Dermis microvascular lymphatic vessel endothelial cell (primary cell): ENCODE measurements at places on chromosomes 2 and 18.

DNA sequence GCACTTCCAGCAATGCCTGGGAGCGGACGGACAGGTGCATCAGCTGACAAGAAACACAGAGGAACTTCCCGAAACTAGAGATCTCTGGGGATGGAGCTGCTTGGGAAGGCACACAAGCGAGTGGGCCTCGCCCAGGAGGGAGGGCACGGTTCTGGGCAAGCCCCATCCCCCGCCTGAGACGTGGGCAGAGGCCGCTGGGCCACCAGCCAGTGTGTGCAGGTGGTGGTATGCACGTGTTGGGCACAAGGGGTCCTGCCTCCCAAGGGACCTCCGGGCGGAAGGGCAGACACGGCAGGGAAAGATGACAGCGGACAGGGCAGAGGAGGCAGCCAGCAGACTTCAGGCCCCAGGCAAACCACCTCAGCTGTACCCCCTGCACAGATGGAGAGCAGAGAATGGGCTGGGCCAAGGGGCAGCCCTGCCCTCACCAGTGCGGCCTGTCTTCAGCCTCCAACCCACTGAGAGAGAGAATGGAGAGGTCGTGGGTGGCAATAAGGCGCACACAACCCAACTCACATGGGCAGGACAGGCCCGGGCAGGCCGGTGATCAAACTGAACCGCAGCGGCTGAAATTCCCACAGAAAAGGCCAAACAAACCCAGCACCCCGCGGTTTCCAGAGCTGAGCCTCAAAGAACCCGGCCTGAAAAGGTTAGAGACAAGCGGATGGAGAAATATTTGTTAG is 51.2 kb downstream of the HDAC4 start:
- no peak for DNase-seq

- no peak for DNase-seq
These were observed 719.7 kb upstream of the ID2 start for GRCh38 chr2:7962161-7962560.

DNA sequence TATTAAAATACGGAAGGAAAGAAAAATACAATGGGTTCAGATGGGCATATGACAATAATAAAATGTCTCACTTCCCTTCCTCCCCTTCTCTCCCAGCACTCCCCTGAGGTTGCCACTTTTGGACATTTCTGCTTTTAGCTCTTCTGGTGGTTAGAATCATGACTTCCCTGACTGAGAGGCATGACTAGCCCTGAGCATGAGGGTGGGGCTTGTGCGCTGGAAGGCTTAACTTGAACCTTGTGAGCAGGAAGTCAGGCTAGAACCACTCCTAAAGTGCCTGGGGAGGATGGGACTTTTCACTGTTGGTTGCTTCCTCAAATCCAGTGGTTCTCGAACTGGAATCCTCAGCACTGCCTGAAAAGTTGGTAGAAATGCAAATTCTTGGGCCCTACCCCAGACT is 19.7 kb upstream of the ARHGAP25 start:
- no peak for DNase-seq

GRCh38 chr2:17579605-17580318 is 39.3 kb downstream of the VSNL1 start:
- DNase-seq: no peak

GRCh38 chr2:55159037-55159651 is 72.9 kb downstream of the CLHC1 start:
- DNase-seq: peak; percentile 67

DNA sequence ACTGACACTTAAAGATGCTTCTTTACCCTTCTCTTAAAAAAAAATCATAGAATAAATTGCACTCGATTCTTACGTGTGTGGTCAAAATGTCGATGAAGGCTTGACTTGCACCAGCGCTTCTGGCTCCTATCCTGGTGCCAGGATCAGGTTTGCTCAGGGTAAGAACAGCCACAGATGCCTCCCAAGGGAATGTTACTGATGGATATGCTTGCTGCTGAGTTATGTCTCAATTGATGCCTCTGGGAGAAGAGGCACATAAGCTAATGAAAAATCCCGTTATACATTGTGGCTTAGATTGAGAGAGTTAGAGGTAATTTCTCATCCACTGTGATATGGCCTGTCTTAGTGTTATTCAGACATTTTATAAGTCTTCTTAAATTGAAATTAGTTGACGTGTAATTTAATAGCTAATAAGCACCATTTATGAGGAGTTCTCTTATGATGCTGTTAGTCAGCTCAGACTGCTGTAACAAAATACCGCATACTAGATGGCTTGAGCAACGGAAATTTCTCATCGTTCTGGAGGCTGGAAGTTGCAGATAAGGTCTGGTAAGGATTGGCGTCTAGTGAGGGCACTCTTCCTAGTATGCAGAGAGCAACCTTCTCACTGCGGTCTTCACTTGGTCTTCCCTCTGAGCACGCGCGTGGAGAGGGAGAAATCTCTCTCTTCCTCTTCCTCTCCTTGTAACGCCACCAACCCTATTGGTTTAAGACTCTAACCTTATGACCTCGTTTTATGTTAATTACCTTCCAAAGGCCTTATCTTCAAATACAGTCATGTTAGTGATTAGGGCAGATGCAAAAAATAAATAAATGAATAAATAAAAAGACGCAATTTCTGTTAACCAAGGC is 116.6 kb upstream of the NOSTRIN start:
- DNase-seq: no peak

DNA sequence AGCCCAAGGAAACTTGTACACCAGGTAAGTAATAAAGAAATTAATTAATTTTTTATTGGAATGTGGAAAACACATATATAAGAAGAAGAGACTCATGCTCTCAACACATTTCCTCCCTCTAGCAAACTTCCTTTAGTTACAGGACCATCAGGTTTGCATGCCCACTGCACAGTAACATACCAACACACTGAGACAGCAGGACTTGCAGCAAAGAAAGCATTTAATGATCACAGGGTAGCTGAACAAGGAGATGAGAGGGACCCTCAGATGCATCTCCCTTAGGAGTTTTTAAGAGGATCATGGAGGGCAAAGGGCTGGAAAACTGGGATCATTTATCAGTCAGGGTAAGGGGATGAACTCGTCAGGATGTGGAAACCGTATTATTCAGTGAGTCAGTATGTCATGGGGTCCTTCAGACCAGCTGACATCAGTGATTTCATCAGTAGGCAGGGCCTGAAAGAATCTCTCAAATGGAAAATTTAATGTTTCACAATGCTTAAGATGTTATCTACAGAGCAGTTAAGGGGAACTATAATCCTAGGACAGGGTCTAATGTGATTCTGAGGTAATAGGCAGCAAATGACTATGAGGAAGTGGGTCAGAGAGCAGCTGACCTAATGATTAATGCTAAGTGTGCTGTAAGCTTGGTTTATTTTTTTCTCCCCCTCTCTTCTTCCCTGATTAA is 193.8 kb upstream of the RND3 start:
- DNase-seq: no peak

GRCh38 chr2:231397011-231397927 is 1.8 kb downstream of the B3GNT7 start:
- no peak for DNase-seq

GRCh38 chr18:49766646-49767045 is 46.7 kb downstream of the ACAA2 start:
- DNase-seq: no peak

- DNase-seq: no peak
These were observed 191.4 kb upstream of the CHAC2 start for GRCh38 chr2:53576166-53576565.

DNA sequence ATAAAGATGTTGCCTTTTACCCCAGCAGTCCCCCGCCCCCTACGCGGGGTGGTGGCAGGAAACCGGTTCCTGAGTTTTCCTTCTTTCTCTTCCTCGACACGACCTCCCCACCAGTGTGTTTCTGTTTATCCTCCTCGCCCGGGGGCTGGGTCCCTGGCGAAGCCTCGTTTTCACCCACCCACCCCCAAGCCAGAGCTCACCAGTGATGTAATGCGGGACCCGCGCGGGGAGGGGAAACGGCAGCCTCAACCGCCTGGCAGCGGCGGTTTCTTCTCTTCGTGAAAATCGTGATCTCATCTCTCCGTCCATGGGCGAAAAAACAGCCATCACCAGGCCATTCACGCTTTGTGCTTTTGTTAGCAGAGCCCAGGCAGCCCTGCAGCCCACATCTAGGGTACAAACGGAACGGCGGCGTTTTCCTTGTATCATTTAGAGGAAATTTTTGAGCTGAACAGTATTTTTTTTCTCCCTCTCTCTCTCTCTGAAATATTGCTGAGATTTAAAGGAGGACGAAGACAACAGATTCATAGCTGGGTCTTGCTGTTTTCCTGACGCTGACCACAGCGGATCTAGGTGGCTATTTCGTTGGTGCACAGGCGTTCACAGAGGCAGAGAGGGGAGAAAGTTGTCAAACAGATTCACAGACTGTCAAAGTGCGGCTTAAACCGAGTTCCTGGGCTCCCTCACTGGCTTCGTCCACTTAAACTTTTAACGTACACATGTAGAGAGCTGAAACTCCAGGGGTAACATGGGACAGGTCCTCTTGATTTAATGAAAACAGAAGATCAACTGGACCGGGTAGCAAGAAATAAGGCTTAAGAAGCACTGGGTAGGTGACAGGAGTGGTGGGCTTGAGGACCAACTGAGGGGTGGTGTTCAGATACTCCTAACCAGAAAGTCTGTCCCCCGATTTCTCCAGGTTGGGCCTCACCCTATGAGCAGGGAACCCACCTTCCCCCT is 21.9 kb upstream of the PAX3 start:
- DNase-seq: peak; percentile 27

DNA sequence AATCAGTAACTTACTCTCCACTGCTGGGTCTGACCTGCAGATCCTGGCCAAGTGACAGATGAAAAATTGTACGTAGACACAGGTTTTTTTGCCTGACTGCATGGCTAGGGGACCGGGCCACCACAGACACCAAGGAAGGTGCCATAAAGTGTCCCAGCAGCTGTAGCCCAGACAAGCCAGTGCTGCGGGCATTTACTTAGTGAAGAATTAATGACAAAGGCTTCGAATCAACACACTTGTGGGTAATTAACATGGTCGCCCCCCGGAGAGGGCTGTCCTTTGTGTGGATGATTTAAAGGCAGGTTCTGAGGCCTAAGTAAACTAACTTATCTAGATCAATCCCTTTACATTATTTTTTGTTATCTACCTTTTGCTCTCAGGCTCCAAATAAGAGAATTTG is 1709.1 kb upstream of the LRRTM1 start:
- no peak for DNase-seq

- DNase-seq: no peak
These were observed 6.2 kb downstream of the ALS2 start for GRCh38 chr2:201774546-201774945.

DNA sequence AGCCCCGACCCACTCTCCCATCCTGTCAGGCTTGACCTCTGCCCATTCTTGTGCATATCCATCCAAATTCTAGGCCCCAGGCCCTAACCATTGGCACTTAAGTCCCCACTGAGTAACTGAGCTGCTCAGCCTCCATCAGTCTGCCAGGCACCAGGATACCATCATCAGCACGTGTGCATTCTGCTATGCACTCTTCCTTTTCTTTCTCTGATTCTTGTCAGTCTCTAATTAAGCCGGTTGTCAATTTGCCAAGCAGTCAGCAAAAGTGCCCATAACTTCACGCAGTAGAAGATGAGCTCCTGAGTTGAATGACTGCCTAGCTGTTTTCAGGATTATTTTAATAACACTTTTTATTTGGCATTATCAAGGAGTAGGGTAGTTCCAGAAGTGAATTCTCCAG is 107.2 kb downstream of the FEZ2 start:
- no peak for DNase-seq

GRCh38 chr2:15832030-15832709 is 108.2 kb upstream of the MYCN start:
- DNase-seq: no peak

GRCh38 chr18:55054021-55054990 is 95.0 kb upstream of the CCDC68 start:
- no peak for DNase-seq

GRCh38 chr2:85181844-85182456 is 48.8 kb downstream of the TCF7L1 start:
- DNase-seq: no peak

GRCh38 chr18:63236921-63237846 is 82.4 kb downstream of the BCL2 start:
- DNase-seq: no peak

DNA sequence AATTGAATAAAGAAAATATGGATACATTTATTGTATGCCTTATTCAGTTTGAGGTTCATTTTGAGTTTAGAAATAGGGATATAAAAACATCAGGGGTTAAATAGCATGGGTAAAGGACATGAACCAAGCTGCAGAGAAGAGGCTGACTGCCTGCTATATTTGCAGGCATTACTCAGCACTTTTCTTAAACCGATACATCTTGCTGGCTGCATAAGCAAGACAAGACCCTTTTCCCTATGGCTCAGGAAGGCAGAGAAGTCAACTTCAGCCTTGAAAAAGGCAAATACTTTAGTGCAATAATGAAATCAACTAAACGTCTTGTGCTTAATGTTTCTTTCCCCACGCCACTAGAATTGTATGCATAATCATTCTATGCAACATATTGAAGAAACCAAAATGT is 36.4 kb downstream of the SCN1A start:
- no peak for DNase-seq

GRCh38 chr2:127388423-127389164 is 819 bp upstream of the MAP3K2 start:
- no peak for DNase-seq

DNA sequence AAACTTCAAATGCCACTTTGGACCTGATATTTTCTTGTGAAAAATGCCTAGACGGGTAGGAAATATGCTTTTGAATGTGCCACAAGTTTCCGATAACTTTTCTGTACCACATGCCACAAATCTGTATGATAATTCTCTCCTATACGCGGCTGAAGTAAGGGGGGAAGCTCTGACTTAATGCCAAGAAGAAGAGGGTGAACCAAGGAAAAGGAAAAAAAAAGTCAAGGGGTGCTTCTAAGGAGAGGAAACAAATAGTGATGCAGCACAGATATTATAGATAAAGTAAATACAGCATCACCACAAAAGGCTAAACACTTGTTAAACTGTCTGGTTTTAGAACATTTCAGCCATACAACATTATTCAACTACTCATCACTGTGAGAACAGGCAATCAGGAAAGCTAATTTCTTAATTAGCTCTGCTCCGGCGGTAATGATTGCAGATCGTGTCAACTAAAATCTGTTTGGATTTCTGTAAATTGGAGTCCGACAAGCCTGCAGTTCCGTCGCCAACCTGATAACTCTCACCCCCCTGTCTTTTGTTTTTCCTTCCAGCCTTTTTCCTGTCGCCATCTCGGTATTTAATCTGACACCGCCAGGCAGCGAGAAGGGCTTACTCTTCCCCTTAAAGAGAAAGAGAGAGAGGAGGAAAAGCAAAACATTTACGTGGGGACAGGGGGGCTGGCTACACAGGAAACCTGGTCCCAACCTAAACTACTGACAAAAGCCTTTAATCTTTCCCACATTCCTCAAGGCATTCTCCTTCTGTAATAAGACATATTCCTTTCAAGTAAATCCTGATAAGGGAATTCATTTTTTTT is 67.5 kb downstream of the ZEB2 start:
- no peak for DNase-seq

GRCh38 chr2:26438526-26438925 is 36.8 kb downstream of the DRC1 start:
- DNase-seq: no peak

- no peak for DNase-seq
These were observed 16.0 kb upstream of the TBR1 start for GRCh38 chr2:161400076-161400475.

DNA sequence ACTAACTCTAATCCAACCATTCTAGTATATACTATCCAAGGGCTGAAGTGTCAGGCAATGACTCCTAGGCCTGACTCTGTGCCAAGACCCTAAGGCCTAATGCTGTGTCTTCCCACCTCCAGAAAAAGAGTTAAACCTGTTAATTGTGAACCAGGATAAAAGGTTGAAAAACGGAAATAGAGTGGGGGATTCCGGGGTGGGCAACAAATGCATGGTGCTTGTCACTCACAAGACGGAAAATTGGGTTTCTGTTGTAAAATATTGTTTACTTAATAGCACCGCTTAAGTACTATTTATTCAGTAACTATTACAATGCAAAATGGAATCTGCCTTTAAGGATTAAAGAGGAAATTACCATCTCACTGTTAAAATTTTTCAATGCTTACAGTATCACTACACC is 3.2 kb downstream of the STK17B start:
- DNase-seq: peak; percentile 54
